ENCODE measurements at places on chromosomes 6 and 20. TPM values are rescaled to one million over a fixed set of nuclear protein-coding genes. Genes with fewer than 3 reads are reported as not detected.

DNA sequence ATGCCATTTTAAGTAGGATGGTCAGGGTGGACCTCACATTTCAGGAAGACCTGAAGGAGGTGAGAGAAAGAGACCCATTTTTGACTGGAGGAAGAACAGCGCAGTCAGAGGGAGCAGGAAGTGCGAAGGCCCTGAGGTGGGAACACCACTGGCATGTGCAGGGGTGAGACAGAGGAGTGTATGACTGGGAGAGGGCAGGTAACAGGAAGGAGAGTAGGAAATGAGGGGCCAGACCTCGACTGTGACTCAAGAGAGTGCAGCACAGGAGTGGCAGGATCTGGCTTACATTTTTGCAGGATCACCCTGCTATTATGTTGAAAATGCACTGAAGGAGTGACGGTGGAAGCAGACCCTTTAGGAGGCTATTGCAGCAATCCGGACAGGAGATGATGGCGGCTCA is 117.7 kb upstream of the CDYL start:
- DNase-seq: no peak

Gene HLA-DRA
- 455 TPM for total RNA-seq

Gene SUPT3H
- 12.9 TPM for total RNA-seq

GRCh38 chr6:19342616-19343015 is 494.6 kb upstream of the ID4 start:
- no peak for DNase-seq

Gene SLC35D3
- not detected for total RNA-seq

- DNase-seq: no peak
Observed at GRCh38 chr6:78222226-78222625, 569.4 kb downstream of the MEI4 start.

Gene ZBTB9
- 6.5 TPM for total RNA-seq

DNA sequence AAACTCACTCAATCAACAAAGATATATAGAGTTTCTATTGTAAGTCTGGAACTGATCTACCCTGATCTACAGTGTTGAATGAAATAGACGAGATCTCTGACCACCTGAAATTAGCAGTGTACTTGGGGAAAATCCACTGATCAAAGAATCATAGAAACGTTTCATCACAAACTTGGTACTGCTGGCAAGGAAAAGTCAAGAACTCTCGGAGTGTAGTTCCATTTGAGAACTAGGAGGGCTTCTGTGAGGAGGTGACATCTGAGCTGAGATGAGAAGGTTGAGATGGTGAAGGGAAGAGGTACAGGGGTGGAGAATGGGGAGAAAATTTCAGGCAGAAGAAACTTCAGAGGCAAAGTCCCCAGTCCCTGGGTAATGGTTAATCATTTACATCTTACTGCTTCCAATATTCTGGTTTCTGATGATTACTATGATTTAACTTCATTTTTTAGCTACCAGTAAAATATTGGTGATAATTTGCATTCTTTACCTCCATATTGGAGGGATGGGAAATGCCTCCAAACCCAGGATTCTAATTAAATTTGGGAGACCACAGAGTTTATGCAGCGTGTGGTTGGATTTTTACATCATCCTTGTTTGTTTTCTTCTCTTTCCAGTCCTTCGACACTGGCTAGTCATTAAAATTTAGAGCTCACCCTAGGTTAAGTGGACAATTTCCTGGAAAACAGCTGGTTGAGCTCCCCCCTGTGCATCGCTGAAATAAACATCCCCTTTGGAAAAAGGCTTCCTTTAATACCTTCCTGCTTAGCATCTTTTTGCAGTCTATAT is 191.9 kb downstream of the BCAS1 start:
- DNase-seq: no peak

Gene EYA2
- 24.4 TPM for total RNA-seq

DNA sequence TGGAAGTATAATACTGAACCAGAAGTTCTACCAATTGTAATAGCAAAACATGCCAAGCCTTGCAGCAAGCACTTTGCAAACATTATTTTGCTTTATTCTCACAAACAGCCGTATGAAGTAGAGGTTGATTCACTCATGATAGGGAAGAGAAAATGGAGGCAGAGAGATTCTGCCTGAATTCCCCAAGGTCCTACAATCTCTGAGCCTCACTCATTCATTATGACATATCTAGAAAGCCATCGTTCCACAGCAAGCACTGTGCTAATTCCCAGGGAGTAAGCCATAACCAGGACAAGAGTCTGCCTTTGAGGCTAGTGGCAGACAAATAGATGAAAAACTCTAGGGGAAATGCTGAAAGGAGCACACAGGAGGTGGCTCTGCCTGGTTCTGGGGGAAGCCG is 288.0 kb downstream of the TSHZ2 start:
- DNase-seq: no peak

DNA sequence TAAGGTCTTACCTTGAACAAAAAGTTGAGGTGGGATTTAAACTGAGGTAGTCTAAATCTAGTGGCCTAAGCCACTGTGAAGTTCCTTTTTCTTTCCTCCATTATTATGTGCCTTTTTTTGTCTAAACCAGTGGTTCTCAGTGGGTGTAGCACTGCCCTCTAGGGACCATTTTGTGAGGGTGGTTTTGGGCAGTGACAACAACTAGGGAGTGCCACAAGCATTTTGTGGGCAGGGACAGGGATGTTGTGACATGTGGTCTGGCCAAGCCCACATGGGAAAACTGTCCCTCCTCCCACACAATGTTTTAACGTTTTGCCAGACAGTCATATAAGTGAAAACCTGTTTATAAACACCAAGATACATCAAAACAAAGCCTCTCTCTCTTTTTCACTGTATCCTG is 899.4 kb upstream of the FLRT3 start:
- no peak for DNase-seq

DNA sequence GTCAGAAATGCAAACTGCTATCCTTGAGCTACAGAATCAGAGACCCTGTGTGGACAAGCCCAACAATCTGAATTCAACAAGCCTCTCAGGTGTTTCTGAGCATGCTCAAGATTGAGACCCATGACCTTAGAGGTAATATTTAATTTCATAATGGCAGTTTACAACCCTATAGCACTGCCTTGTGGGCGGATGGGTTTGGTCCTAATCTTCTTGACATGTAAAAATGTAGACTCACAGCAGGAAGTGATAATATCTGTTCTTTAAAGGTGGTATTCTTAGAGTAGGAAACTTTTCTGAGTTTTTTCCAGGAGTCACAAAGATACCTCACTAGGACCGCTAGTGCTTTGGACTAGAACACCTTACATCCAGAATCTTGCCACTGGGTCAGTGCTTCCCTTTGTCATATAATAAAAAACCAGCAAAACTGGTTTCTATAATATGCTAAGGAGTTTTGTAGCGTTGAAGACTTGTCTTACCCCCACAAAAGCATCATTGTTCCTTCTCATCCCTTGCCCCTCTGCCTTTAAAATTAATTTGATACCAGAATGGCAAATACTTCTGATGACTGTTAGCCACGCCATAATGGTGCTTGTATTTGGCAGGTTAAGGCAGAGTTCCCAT is 52.6 kb downstream of the E2F3 start:
- no peak for DNase-seq

Data from sciatic nerve (tissue), 2 donors.